ENCODE measurements at places on chromosomes 16 and 17.

DNA sequence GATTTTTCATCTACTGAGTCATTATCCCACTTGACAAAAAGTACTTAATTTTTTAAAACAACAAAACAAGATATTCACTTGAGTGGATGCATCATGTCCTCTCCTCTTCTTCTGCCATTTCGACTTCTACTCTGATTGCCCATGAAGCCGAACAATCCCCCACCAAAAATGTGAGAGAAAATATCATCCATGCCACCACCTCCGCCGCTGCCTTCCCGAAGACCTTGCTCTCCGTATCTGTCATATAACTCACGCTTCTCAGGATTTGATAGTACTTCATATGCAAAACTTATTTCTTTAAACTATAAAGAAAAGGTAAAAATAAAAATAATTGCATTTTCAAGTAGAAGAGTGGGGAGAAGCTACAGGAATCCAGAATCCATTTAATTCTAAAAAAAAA lies 2.2 kb downstream of the DNAJA2 start:
- DNase-seq, result no peak

- DNase-seq, result no peak
Measured at GRCh38 chr17:12547831-12548230, 117.9 kb upstream of the MYOCD start.

- no peak for DNase-seq
Measured at GRCh38 chr17:16033729-16034349, 34.2 kb downstream of the TTC19 start.

DNA sequence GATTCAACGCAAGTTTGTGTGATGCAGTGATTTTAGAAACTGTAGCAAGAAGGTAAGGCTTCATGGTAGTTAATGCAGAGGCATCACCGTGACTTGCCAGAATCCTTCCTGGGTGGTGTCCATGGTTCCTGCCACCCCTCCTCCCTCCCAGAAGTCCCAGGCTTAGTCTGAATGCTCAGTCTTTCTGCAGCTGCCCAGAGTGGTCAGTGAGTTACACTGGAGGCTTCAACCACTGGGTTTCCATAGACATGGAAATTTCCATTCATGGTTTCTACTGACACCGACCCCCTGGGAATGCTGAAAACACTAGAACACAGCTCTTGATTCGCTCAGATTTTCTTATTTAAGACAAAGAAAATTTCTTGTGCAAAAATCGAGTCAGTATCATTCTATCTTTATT lies 159.4 kb upstream of the HSBP1 start:
- DNase-seq, result no peak

DNA sequence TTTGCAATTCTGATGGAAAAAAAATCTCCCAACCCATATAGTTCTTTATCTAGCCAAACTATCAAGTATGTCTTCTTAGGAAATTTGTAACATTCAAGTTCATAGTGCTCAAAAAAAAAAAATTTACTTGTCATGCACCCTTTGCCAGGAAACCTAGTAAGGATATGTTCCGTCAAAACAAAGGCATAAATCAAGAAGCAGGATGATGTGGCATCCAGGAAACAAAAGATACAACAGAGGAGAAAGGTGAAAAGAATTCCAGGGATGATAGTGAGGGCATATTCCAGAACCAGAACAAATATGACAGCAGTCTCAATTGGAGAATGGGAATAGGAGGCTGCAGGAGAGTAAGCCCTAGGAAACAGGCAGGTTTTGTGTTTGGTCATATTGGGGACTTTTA lies 104.6 kb downstream of the SPAG9 start:
- DNase-seq, result no peak

Measured in activated T-helper 9 cell treated with anti-CD3 and anti-CD28 coated beads, Interleukin-2, amount 50 U/mL, for 16 hours (primary cell).